ENCODE measurements at places on chromosomes 7 and 10. TPM values are rescaled to one million over a fixed set of nuclear protein-coding genes. Genes with fewer than 3 reads are reported as not detected.

DNA sequence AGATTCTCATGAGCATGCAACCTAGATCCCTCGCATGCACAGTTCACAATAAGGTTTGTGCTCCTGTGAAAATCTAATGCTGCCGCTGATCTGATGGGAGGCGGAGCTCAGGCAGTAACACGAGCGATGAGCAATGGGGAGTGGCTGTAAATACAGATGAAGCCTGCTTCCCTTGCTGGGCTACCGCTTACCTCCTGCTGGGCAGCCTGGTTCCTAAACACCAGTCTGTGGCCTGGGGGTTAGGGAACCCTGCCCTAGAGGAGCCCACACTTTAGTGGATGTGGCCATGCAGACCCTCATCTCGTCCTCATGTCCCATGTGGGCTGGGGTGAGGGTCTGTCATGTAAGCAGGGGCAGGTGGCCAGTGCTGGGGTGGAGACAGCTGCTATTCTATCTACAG, 417.6 kb downstream of the GLRX3 start:
- no peak overlapping the region for H3K4me3 ChIP-seq
- DNase-seq, result no peak
- no peaks in the 10 kb centered on the region for H3K36me3 ChIP-seq
- no peak overlapping the region for H3K27ac ChIP-seq
- no peaks in the 10 kb centered on the region for H3K4me1 ChIP-seq

The ABCA13 gene
- total RNA-seq, result 0.19 TPM

The EIF4EBP2 gene
- 68.7 TPM for total RNA-seq

DNA sequence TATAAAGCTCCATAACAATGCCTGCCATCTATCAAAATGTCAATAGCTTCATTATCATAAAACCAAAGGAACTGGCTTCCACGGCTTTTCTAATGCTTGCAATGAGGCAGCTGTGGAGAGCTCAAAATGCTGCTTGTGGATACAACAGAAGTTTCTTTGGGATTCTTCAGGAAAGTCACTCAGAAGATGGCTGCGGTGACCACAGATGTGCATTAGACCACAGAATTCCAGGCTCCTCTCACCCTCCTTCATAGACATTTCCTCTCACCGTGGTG, 77.2 kb downstream of the CDCA7L start:
- H3K27ac ChIP-seq, result no peak overlapping the region
- H3K4me3 ChIP-seq, result no peak overlapping the region
- H3K27me3 ChIP-seq, result no peaks in the 10 kb centered on the region
- H3K4me1 ChIP-seq, result no peaks in the 10 kb centered on the region
- no peak for DNase-seq

- no peak overlapping the region for H3K4me3 ChIP-seq
- no peak for DNase-seq
- H3K27me3 ChIP-seq, result peaks cover 2% of the 10 kb centered on the region
- H3K4me1 ChIP-seq, result no peaks in the 10 kb centered on the region
- no peaks in the 10 kb centered on the region for H3K36me3 ChIP-seq
- H3K27ac ChIP-seq, result no peak overlapping the region
Observed at GRCh38 chr7:16514271-16514670, 12.4 kb upstream of the LRRC72 start.

The ANKRD2 gene
- not detected for total RNA-seq

GRCh38 chr7:16193631-16194030, 227.7 kb downstream of the CRPPA start:
- H3K27ac ChIP-seq, result no peak overlapping the region
- H3K36me3 ChIP-seq, result no peaks in the 10 kb centered on the region
- DNase-seq, result no peak
- H3K27me3 ChIP-seq, result no peaks in the 10 kb centered on the region
- no peak overlapping the region for H3K4me3 ChIP-seq

DNA sequence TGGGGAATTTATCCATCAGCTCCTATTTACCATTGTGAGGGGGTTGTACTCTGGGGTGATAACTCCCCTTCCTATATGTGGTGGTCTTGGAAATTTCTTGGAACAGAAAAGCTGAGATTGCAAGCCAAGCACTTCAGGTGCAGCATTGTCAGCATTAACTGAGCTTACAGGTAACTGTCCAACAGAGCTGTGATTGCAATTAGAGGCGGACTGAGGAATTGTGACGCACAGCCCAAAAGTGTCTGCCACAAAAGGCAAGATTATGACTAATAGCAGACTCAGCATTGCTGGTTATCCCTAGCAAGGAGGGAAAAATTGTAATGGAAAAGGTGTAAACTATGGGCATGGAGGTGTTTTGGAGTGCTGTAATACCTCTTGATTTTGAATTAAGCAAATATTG, 126.1 kb upstream of the AGR3 start:
- no peak for DNase-seq
- peaks cover 3% of the 10 kb centered on the region for H3K36me3 ChIP-seq
- H3K27ac ChIP-seq, result no peak overlapping the region
- no peaks in the 10 kb centered on the region for H3K27me3 ChIP-seq
- H3K4me1 ChIP-seq, result peaks cover 27% of the 10 kb centered on the region
- no peak overlapping the region for H3K4me3 ChIP-seq

The OPN4 gene
- total RNA-seq, result not detected

GRCh38 chr7:127702052-127702652, 50.2 kb downstream of the SND1 start:
- H3K27me3 ChIP-seq, result no peaks in the 10 kb centered on the region
- H3K4me3 ChIP-seq, result no peak overlapping the region
- H3K36me3 ChIP-seq, result peaks cover 46% of the 10 kb centered on the region
- DNase-seq, result no peak

The MCM10 gene
- 65.4 TPM for total RNA-seq

- H3K27me3 ChIP-seq, result no peaks in the 10 kb centered on the region
- peaks cover 11% of the 10 kb centered on the region for H3K4me1 ChIP-seq
- H3K36me3 ChIP-seq, result peaks cover 4% of the 10 kb centered on the region
Observed at GRCh38 chr7:114822131-114822530, 99.8 kb upstream of the MDFIC start.

DNA sequence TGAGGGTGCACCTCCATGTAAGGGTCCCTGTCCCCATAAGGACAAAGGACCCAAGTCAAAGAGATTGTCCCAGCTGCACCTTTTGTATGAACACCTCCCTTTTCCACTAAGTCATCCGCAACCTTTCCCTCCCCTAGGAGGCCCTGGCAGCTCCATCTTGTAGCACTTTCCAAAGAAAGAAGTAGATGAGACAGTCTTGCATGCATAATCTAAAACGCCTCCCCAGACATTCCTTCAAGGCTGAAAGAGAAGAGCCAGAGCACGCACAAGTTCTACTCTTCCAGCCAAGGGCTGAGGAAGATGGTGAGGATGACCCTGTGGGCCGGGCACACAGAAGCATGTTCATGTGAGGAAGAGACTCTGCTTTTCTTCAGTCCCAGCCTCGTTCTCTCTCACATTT, 194.4 kb downstream of the TNS3 start:
- no peaks in the 10 kb centered on the region for H3K36me3 ChIP-seq
- H3K4me1 ChIP-seq, result no peaks in the 10 kb centered on the region
- no peaks in the 10 kb centered on the region for H3K27me3 ChIP-seq
- H3K4me3 ChIP-seq, result no peak overlapping the region
- DNase-seq, result no peak

The FKBP6 gene
- total RNA-seq, result not detected

GRCh38 chr10:102683736-102684135, 30.5 kb downstream of the ARL3 start:
- no peak overlapping the region for H3K4me3 ChIP-seq
- H3K4me1 ChIP-seq, result peaks cover 16% of the 10 kb centered on the region
- DNase-seq, result no peak
- no peaks in the 10 kb centered on the region for H3K27me3 ChIP-seq
- peaks cover 12% of the 10 kb centered on the region for H3K36me3 ChIP-seq
- no peak overlapping the region for H3K27ac ChIP-seq

- no peak for DNase-seq
- no peaks in the 10 kb centered on the region for H3K4me1 ChIP-seq
- H3K36me3 ChIP-seq, result no peaks in the 10 kb centered on the region
- no peaks in the 10 kb centered on the region for H3K27me3 ChIP-seq
- no peak overlapping the region for H3K27ac ChIP-seq
- no peak overlapping the region for H3K4me3 ChIP-seq
Observed at GRCh38 chr10:105037022-105037421, 395.9 kb downstream of the SORCS3 start.

GRCh38 chr10:119768455-119769094, 42.7 kb downstream of the INPP5F start:
- peaks cover 3% of the 10 kb centered on the region for H3K36me3 ChIP-seq
- H3K27me3 ChIP-seq, result no peaks in the 10 kb centered on the region
- H3K27ac ChIP-seq, result no peak overlapping the region
- H3K4me1 ChIP-seq, result peaks cover 2% of the 10 kb centered on the region
- no peak overlapping the region for H3K4me3 ChIP-seq

The ERV3-1 gene
- total RNA-seq, result 10.3 TPM

DNA sequence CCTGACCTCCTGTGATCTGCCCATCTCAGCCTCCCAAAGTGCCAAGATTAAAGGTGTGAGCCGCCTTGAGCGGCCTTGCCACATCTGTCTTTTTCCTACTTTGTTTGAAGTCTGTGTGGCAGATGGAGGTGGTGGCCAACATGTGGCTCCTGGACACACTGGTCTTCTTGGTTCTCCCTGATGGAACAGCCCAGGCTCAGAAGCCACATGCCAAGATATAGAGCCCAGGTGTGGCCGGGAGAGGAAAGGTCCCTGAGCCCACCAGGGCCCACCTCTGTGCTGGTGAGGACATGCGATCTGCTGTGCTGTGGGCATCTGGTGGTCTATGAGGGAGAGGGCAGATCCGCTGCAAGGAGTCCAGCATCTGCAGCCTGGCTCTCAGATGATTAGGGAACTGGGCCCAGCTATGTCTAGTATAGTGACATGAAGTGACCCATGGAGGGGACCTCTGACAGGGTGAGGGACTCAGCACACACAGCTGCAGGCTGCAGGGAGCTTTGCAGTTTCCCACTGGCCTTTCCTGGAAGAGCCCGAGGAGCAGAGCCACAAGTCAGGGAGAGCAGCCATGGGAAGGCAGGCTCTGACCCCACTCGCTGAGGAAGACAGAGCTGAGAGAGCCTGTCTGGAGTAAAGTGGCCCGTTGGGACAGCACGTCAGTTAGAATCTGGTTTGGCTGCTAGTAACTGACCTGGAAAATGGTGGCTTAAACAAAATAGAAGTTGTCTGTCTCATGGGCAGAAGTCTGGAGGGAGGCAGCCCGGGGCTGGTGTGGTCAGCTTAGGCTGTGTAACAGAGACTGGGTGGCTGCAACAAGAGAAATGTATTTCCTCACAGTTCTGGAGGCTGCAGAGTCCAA, 25.9 kb downstream of the ADCY1 start:
- peaks cover 4% of the 10 kb centered on the region for H3K27me3 ChIP-seq
- H3K4me1 ChIP-seq, result no peaks in the 10 kb centered on the region
- no peak overlapping the region for H3K27ac ChIP-seq
- DNase-seq, result no peak

DNA sequence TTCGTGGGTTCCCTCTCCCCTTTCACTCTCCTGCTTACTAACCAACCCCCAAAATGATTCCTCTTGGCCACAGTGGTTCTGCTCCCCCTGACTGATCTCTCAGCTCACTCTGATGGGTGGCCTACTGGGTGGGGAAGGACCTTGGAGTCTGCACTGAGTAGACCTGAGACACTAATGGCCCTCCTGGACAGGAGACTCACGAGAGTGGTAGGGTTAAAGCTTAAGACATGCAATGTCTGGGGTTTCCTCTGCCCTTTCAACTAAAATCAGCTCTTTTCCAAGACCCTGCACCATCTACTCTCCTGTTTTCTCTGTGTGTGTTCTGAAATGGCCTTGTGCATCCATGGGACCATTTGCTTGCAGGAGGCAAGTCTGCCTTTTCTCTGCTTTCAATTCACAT, 631.4 kb downstream of the ACTR3B start:
- no peaks in the 10 kb centered on the region for H3K36me3 ChIP-seq
- H3K27ac ChIP-seq, result no peak overlapping the region
- DNase-seq, result no peak
- H3K4me3 ChIP-seq, result no peak overlapping the region
- no peaks in the 10 kb centered on the region for H3K27me3 ChIP-seq

The CLRN3 gene
- not detected for total RNA-seq

The RELN gene
- total RNA-seq, result not detected

GRCh38 chr10:43854007-43854406, 205.3 kb upstream of the ZNF32 start:
- no peaks in the 10 kb centered on the region for H3K27me3 ChIP-seq
- H3K27ac ChIP-seq, result no peak overlapping the region
- H3K36me3 ChIP-seq, result no peaks in the 10 kb centered on the region
- DNase-seq, result no peak
- H3K4me3 ChIP-seq, result no peak overlapping the region

The STAMBPL1 gene
- total RNA-seq, result 45.4 TPM

GRCh38 chr10:78742730-78743615, 325.8 kb upstream of the ZMIZ1 start:
- no peak overlapping the region for H3K4me3 ChIP-seq
- no peaks in the 10 kb centered on the region for H3K36me3 ChIP-seq
- peaks cover 2% of the 10 kb centered on the region for H3K27me3 ChIP-seq
- H3K27ac ChIP-seq, result peak overlapping the region; percentile 15

DNA sequence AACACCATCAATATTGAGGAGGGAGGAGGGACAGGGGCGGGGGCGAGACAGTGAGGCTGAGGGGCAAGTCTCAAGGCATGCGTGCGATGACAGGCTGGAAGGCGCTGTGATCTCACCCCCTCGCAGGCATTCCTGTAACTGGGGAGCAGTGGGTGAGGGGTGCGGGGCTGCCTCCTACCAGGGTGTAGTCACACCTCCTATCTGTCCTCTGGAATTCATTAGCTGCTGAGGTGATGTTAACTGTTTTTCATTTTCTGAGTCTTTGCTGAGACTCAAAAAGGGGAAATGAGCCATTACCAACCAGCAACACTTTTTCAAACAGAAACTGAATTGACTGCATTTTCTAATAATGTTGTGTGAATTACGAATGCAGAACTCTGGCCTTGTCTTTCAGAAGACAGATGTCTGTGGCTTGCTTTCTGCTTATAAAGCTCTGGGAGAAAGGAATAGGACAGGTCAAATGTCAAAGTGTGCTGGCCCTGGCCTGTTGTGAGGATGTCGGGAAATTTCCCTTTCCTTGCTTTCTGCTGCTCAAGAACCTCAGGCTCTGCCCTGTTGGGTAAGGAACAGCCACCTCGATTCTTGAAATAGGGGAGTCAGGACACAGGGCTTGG, 23.7 kb upstream of the CDH23 start:
- peaks cover 8% of the 10 kb centered on the region for H3K27me3 ChIP-seq
- H3K27ac ChIP-seq, result no peak overlapping the region
- no peaks in the 10 kb centered on the region for H3K36me3 ChIP-seq

GRCh38 chr7:30549931-30550493, 44.7 kb upstream of the GARS1 start:
- H3K4me3 ChIP-seq, result no peak overlapping the region
- DNase-seq, result no peak
- no peak overlapping the region for H3K27ac ChIP-seq
- peaks cover 6% of the 10 kb centered on the region for H3K36me3 ChIP-seq

DNA sequence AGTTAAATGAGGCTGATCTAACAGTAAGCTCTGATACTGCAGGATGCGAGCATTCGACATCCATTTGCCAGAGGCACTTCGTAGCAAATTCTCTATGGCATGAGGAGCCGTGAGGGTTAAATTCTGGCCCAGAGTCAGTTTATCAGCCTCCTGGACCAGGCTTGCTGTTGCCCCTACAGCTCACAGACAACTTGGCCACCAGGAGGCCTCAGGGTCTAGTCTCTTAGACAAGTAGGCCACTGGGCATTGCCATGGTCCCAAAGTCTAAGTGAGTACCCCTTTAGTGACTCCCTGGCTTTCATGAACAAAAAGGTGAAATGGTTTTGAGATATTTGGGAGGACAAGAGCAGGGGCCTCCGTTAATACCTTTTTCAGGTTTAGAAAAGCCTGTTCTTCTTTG, 178.0 kb upstream of the MBL2 start:
- H3K27ac ChIP-seq, result no peak overlapping the region
- H3K4me1 ChIP-seq, result no peaks in the 10 kb centered on the region
- H3K4me3 ChIP-seq, result no peak overlapping the region
- DNase-seq, result no peak

- H3K27me3 ChIP-seq, result no peaks in the 10 kb centered on the region
- H3K36me3 ChIP-seq, result no peaks in the 10 kb centered on the region
- H3K4me1 ChIP-seq, result peaks cover 13% of the 10 kb centered on the region
- H3K27ac ChIP-seq, result peak overlapping the region; percentile 67
Observed at GRCh38 chr7:74002474-74003017, 25.4 kb upstream of the ELN start.
